ENCODE measurements at places on chromosomes 4 and X. TPM values are rescaled to one million over a fixed set of nuclear protein-coding genes. Genes with fewer than 3 reads are reported as not detected.

The IQCM gene
- total RNA-seq: not detected

The UCP1 gene
- not detected for total RNA-seq

DNA sequence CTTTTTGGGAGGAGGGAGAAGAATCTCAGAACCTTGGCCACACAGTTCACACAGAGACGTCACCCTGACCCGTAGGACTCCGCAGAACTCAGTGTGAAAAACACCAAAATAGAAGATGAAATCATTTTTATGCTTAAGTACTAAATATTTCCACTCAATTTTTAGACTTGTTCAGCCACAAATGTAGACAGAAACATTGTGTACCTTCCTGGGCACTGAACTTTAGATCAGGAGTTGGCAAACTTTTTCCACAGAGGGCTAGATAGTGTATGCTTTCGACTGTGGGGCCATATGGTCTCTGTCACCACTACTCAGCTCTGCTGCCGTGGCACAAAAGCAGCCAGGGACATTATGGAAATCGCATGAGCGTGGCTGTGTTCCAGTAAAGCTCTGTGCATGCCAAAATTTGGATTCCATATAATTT is 61.8 kb upstream of the STOX2 start:
- no peak for DNase-seq

GRCh38 chr4:177450426-177451107 is 8.3 kb upstream of the AGA start:
- DNase-seq: no peak

The MAML3 gene
- 3.8 TPM for total RNA-seq

GRCh38 chr4:76987685-76988084 is 38.1 kb downstream of the SEPTIN11 start:
- no peak for DNase-seq

DNA sequence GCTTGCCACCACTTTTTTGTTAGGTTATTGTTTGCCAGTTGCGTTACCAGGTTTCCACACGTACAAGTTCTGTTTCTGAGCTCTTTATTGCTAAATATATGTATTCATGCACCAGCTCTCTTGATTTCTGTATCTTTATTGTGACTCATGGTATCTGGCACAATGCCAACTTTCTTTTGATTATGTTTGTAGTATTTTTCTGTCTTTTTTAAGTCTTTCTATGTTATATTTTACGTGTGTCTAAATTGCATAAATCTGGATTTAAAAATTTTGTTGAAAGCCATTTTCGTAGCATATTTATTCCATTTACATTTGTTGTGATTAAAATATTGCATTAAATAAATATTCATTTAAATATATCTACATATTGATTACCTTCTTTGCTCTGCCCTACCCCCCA is 73.8 kb downstream of the KDM6A start:
- DNase-seq: no peak

DNA sequence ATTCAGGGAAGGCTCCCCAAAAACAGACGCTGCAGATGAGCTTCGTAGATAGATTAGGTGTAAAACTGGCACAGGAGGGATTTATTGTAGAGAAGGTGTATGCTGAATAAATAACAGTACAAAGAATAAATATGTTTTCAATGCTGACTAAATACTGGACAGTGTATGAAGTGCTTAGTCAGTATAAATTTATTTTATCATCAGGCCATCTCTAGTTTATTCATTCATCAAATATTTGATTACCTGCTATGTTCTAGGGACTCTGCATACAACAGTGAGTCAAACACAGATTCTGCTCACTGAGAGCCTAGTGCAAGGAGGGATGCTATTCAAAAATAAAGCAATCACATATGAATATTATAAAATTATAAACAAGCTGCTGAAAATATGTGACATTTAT is 63.6 kb upstream of the TSPAN5 start:
- no peak for DNase-seq

DNA sequence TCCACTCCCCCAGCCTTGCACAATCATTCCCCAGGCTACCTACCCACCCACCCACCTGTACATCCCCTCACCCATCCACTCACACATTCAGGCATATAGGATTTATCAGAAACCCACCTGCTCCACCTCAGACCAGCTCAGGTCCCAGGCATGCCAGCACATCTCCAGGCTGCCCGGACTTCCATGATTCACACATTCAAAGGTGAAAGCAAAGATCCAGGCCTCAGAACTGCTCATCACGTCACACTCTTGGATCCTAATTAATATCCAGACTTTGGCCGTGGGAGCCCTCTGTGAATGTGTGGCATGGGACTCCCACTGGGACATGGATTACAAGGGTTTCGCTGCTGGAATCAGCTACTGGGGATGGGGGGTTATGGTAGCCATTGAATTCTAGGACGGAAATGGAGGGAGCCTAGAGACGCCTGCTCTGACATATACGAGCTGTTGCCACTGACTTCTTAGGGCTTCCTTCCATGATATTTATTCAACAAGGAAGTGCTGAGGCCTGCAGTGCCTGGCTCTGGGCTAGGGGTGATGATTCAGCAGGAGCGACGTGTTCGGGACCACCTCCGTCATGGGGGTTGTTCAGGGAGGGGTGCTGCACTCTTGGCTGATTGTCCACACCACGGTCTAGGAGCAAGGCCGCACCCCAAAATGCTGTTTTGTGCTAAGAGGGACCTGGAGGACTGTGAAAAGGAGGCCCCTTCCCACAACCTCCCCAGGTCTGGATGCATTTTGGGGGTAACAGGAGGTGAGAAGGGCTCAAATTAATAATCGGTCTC is 56.9 kb upstream of the ADRA2C start:
- no peak for DNase-seq

DNA sequence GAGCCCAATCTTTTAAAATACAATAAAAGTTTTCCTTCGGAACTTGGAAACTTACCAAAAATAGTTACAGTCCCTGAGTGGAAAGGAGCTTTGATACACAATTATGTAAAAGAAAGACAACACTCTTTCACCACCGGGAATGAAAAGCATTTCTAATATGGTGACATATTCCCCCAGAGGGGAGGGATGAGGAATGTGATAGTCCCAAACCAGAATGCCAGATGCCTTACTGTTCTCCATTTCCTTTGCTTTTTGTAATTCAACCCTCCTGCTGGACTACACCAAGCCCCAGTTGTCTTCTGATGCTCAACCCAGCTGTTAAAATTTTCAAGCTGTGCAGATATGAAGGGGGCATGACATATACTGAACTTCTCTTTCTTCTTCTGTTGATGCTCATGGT is 4.1 kb downstream of the PRIMPOL start:
- no peak for DNase-seq

The INTU gene
- total RNA-seq: 4.8 TPM

The BEND4 gene
- total RNA-seq: not detected

The GC gene
- total RNA-seq: 2.5 TPM

The RNF150 gene
- 0.17 TPM for total RNA-seq

GRCh38 chrX:16834806-16835205 is 35.4 kb downstream of the RBBP7 start:
- no peak for DNase-seq

GRCh38 chrX:41122664-41123257 is 37.5 kb downstream of the USP9X start:
- DNase-seq: no peak

- no peak for DNase-seq
Observed at GRCh38 chr4:148955564-148956297, 513.5 kb upstream of the NR3C2 start.

DNA sequence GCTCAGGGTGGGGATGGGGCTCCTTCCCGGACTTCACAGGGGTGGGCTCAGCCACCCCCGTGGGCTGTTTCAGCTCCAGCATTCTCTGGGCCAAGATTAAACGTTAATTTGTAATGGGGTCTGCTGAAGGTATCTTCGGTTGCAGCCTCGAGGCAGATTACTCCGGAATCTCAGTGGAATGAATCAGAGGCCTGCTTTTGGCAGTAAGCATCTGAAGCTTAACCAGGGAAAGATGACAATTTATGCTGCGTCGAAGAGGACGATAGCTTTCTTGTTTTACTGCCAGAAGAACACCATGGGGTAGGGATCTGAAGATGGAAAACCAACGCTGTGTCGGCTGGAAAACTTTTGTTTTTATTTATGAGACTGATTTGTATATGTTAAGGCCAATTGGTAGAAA is 129.2 kb upstream of the MSX1 start:
- DNase-seq: no peak

DNA sequence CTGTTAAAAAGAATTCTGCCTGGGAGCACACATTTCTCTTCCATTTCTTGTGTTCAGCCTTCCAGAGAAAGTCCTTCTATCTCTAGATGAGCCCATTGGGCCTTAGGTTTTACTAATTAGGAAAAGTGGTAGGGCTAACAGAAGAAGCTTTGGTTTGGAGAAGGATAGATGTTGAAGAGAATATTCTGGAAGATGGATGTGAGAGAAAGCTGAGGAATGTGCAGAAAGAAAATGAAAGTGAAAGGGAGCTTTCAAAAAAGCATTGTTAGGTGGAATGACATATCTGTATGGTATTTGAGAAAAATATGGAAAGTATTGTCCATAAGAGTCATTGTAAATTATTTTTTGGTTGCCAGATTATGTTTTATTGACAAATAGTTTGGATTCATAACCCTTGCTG is 474.8 kb upstream of the SLIT2 start:
- DNase-seq: no peak

DNA sequence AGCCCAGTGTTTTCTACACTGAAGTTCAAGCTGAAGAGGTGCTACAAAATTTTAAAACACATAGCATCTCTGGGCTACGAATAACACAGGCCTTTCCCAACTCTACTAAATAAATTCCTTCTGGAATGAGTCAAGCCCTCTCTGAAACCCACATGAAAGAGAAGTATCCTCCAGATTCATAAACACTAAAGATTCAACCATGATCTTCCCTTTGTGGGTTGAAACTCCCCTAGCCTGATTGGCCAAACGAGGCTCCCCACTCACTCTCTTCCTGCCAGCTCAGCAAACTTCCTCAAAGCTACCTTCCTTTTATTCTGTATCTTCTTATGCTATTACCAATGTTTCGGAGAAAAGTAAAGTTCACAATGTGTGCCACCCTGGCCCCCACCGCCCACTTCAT is 95.4 kb downstream of the NKX6-1 start:
- DNase-seq: no peak

The CABS1 gene
- not detected for total RNA-seq

- DNase-seq: no peak
Observed at GRCh38 chr4:118113220-118113619, 78.9 kb downstream of the NDST3 start.

GRCh38 chrX:56284269-56284668 is 52.1 kb downstream of the KLF8 start:
- no peak for DNase-seq

DNA sequence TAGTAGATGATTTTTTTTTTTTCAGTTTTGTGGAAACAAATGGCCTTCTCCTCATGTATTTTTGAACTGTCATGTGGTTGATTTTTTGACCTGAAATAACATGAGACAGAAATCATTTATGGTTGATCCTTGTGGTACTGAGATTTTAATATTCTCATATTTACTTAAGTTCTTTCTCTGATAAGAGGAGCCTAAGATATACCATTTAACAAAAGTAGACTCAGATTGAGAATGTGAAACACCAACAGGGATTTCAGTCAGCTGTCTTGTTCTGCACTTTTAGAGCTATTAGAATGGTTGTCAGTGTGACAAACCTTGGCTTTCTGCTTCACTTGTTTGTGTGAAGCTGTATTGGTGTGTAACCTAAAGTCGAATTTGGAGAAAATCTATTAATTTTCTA is 575.7 kb downstream of the SPOCK3 start:
- DNase-seq: no peak

DNA sequence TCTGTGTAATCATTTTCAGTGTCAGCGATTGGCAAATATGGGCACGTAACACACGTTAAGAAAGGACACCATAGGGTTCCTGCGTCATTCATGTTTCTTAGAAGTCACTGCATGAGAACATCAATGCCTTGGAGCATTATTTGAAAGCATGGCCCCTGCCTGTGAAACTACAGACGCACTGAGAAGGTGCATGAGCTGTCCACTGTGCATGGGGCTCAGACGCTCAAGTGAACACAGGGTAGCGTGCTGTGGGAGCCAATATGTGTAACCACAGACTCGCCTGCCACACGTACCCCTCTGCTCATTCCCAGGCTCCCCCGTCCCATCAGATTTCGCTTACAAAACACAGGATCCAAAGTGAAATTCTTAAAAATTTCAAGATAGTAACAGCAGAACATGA is 6.5 kb downstream of the PPP2R2C start:
- no peak for DNase-seq

The CT45A5 gene
- not detected for total RNA-seq

- peak; percentile 60 for DNase-seq
Observed at GRCh38 chr4:3291969-3292570, 751 bp upstream of the RGS12 start.

- no peak for DNase-seq
Observed at GRCh38 chrX:49071877-49072711, 1.7 kb downstream of the PRAF2 start.

- DNase-seq: no peak
Observed at GRCh38 chr4:66294638-66295037, 624.3 kb upstream of the EPHA5 start.

- DNase-seq: no peak
Observed at GRCh38 chr4:143023239-143023918, 161.3 kb upstream of the USP38 start.

GRCh38 chrX:38899650-38900049 is 98.4 kb downstream of the MID1IP1 start:
- no peak for DNase-seq

DNA sequence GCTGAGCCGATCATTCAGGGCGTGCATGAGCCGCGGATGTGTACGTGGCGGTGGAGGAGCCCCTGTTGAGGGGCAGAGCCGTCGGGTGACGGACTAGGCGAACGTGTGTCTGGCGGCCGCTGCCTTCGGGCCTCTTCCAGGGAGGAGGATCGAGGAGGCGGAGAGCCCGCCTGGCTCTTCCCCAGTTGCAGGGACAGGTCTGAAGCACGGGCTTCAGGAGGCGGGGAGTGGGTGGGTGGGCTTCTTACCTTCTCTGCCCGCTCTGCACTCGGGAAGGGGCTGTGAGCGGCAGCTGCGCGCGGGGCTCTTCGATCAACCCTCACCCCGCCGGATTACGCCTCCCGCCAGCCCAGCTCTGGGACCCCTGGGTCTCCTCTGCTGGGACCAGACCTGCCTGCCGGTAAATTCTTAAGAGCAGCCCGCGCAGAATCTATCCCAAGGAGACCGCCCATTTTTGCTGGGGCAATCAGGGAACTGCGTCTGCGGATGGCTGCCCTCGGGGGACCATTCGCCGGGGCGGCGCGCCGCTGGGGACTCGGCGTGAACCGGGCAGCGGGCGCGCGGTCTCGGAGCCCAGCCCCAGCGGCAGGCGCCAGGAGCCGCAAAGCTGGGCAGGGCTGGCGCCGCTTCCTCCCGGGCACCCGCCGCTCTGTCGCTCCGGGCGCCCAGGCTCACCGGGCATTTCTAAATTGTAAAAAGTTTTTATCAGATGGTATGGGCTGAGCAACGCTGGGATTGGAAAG is 4.9 kb downstream of the PLAC8 start:
- peak; percentile 52 for DNase-seq

Measured in Calu3 (cell line).